Activated naive CD4-positive, alpha-beta T cell treated with Interleukin-2 at 50 U/mL for 16 hours (primary cell): ENCODE measurements at places on chromosomes 5 and 9.

DNA sequence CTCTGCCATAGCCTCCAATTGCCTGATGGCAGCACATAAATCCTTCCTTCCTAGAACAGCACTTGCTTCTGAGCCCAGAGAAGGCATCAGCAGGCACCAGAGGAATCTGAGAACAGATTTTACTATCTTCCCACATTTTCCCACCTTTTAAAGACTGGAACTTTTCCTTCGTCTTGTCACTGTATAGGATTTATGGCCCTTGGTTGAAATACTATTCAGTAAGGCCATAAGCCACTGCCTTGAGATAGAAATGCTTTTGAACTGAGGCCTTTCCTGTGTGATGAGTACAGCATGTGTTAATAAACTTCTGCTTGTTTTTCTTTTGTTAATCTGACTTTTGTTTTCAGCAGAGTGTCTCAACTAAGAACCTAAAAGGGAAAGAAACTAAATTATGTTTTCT lies 84.3 kb downstream of the MRPS27 start:
- DNase-seq, result no peak

- DNase-seq, result peak; percentile 61
These were observed 578 bp upstream of the TNFAIP8 start for GRCh38 chr5:119355244-119355638.

DNA sequence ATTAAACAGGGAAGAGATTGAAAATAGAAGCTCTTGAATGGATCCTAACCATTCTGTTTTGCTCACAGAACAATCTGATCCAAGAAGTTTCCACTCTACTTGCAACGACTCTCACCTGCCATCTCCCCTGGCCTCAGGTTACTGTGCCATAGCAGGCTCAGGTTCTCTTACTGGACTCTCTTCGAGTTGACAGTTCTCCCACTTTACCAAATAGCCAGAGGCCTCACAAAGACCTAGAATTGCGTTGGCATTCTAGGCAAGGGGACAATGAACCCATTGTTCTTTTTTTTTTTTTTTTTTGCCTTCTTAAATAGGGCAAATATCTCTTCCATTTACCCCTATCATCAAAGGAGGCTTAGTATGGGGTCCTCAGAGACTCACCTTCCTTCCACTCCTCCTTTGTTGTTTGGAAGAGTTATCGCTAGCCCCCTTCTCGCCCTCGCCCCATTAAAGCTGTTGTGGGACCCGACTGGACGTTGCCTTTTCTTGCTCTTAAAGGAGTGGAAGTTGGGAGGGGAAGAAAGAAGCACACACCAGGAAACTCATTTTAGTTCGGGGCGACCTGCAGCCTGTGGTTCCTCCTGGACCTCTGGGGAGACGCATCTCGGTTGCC lies 688 bp upstream of the PLPPR1 start:
- no peak for DNase-seq

DNA sequence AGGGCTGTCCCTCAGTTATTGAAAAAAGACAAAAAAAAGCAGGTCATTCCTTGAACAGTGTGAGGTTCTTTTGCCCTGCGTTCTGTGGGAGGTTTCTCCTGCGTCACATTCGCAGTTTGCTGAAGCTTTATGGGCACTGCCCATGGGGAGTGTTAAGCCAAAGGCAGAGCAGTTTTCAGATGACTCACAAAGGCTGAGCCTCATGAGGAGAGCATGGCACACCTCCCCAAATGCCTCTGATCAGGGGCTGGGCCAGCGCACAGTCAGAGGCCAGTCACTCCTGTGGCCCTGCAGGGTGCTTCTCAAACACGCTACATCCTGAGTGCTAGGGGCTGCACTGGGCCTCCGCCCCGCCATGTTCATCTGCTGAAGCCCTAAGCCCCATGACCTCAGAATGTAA lies 38.4 kb downstream of the IRX1 start:
- DNase-seq, result no peak

GRCh38 chr9:34431667-34432066 lies 26.7 kb downstream of the FAM219A start:
- DNase-seq, result no peak

DNA sequence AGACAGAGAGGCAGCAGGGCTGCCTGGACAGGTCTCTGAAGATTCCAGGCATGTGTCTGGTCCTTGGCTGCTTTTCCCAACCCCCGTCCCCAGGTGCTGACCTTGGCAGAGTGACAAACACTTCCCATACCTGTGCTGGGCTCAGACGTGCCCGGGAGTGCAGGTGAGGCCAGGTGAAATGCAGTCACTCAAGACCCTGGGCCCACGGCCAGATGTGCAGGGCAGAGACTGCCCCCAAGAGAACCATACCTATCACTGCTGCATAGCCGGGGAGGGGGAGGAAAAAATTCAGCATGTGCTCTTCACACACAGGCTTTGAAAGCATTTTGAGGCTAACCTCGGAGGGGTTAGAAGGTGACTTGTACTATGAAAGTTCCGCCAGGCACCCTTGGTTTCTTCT lies 22.6 kb downstream of the CCNJL start:
- DNase-seq, result no peak

- DNase-seq, result no peak
These were observed 34.2 kb upstream of the RASGRF2 start for GRCh38 chr5:80925931-80926330.

GRCh38 chr5:19676895-19677294 lies 311.1 kb downstream of the CDH18 start:
- DNase-seq, result no peak

DNA sequence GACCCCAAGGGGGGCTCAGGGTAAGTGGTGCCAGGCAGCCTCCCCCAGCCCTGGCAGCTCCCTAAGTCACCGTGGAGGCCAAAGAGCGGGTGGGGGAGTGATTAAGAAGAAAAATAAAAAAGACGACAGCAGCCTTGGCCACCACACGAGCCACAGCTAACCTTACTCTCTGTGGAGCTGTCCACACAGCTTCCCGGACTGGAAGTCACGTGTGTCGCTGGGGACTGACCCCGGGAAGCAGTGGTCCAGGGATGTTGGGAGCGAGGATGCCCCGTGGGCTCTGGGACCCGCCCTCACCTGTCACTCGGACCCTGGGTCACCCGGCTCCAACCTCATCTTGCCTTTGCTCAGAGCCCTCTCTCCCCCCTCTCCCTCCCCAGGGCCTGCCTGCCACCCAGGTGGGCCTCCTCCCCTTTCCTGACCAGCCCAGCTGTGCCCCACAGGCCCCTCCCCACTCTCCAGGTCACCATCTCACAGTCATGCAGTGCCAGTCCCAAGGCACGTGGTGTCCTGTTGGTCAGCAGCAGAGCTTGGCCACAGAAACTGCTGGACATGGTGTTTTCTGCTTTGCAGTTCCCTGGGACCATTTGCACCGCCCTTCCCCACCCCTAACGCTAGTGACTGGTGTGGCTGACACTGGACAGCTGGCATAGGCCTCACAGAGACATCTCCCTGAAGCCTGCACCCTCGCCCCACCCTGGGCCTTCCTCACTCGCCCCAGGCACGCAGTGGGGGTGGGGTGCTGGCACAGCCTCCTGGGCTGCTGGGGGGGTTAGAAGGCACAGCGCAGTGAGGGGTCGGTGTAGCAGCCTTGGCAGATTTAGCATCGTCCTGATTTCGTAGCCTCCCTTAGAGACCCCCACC lies 9.8 kb upstream of the EXOC3 start:
- DNase-seq, result no peak
